ENCODE measurements at places on chromosomes 13 and 19.

DNA sequence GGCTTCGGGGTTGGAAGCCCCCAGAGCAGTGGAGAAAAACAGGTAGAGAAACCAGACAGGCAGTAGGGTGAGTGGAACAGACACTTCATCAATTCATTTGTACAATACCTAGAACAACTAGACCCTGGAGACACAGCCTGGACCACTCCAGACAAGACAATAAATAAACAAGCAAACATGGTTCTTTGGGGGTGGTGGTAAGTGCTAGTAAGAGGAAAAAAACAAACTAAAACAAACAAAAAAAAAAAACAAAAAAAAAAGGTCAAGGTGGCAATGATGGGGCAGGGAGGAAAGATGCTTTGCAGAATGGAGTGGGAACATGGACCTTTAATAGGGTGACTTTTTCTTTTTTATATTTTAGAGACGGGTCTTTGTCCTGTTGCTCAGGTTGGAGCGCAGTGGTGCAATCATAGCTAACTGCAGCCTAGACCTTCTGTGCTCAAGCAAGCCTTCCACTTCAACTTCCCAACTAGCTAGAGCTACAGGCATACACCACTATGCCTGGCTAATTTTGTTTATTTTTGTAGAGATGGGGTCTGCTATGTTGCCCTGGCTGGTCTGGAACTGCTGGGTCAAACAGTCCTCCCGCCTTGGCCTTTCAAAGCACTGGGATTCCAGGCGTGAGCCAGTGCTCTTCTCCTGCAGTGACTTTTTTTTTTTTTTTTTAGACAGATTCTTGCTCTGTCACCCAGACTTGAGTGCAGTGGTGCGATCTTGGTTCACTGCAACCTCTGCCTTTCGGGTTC, 3.1 kb downstream of the JUNB start:
- no peak for DNase-seq

GRCh38 chr13:30312904-30313303, 5.6 kb upstream of the KATNAL1 start:
- DNase-seq = no peak

- DNase-seq = no peak
Measured at GRCh38 chr13:36343766-36344165, 2.4 kb downstream of the SPART start.

GRCh38 chr13:101465877-101466276, 13.4 kb downstream of the ITGBL1 start:
- DNase-seq = no peak

DNA sequence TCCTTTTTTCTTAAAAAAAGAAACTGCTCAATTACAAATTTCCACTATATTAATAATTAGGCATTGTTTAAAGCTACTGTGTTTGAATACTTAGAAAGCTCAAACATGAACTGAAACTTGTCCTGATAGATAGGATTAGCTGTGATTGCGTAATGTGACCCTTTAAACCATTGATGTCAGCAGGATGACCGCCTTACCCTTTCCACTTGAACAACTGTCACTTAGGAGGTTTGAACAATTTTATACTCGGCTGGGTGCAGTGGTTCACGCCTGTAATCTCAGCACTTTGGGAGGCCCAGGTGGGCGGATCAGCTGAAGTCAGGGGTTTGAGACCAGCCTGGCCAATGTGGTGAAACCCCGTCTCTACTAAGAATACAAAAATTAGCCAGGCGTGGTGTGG, 2.9 kb downstream of the LAMP1 start:
- no peak for DNase-seq

DNA sequence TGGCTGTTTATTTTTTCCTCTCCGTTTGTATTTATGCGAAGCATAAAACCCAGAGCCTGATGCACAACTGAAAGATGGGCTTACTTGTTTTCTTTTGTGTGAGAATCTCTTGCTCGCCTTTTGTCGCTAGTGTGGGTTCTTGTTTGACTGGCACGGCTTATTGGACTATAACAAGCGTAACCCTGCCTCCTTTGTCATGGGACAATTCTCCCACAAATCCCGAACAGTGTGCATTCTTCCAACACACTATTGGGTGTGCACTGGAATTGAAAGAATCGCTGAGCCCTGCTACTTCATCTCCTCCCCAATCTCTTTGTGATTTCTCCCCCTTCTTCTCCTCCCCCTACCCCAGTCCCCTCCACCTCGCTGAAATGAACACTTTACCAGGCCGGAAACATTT, 110.8 kb downstream of the ZIC5 start:
- no peak for DNase-seq

DNA sequence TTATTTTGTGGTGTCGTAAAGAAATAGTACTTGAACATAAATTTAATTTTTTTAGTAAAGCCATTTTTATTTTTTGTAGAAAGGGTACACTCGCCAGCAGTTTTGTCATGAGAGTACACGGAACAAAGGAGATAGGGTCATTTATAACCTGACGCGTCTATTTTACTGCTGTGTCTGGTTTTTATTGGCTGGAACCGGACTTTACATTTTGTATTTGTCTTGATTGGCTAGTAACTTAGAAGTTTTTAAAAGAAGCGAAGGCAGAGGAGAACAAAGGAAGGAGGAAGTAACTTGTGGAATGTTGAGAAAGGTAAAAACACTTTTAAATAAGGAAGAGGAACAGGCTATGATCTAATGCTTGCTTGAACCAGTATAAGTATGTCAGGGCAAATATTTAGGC, 43.5 kb downstream of the TRPM4 start:
- no peak for DNase-seq

DNA sequence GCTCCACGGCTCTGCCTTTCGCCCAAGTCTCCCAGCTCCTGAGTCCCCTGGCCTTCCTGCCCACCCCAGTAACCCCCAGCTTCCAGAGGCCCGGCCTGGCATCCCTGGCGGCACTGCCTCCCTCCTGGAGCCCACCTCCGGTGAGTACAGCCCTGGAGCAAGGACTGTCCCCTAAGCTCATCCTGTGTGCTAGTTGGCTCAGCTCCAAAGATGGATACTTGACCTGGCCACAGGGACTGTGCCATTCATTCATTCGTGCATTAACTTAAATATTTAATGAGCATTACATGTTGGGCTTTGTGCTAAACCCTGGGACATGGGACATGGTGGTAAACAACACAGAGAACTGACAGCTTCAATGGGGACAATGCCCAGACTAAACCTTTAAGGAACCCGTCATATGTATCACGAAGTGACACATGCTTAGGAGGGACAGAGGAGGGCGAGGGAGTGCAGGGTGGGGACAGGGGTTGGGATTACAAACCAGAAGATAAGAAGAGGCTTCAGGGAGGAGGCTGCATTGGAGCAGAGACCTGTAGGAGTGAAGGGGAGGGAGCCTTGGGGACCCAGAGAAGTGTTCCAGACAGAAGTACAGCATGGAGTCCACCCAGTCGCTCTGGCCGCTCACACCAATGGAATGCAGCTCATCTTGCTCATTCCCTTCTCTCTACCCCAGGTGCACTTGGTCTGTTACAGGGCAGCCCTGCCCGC, 6.9 kb upstream of the OVOL3 start:
- no peak for DNase-seq

DNA sequence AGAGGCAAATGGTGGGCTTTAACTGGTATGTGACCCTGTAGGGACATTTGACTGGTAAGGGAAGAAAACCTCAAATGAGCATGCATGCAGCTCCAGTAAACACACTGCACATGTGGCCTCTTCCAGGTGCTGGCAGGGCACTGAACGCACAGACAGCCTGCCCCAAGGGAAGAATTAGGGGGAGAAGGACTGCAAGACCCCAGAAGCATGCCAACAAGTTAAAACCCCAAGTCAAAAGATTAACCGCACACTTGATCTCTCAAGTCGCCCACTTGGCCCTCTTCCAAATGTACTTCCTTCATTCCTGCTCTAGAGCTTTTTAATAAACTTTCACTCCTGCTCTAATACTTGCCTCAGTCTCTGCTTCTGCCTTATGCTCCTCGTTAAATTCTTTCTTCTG, 46.9 kb upstream of the SLITRK1 start:
- no peak for DNase-seq

GRCh38 chr19:17902701-17903100, 30.1 kb upstream of the CCDC124 start:
- peak; percentile 87 for DNase-seq

- DNase-seq = peak; percentile 54
Measured at GRCh38 chr19:4139614-4140236, 13.7 kb upstream of the CREB3L3 start.

- no peak for DNase-seq
Measured at GRCh38 chr19:7841751-7842660, 12.0 kb downstream of the EVI5L start.

- no peak for DNase-seq
Measured at GRCh38 chr19:48543121-48543710, 8.8 kb upstream of the SULT2B1 start.

GRCh38 chr13:29954082-29955028, 103.9 kb upstream of the UBL3 start:
- DNase-seq = no peak

- no peak for DNase-seq
Measured at GRCh38 chr19:16001481-16002312, 52.9 kb downstream of the OR10H4 start.

GRCh38 chr19:34178274-34178610, 5.9 kb downstream of the LSM14A start:
- DNase-seq = no peak

- DNase-seq = no peak
Measured at GRCh38 chr13:76503291-76503690, 382.9 kb downstream of the KCTD12 start.

- no peak for DNase-seq
Measured at GRCh38 chr13:42275098-42275471, 3.1 kb downstream of the AKAP11 start.

All from NCI-H1694 (cell line).